ENCODE measurements at places on chromosomes 5 and 9.

GRCh38 chr5:133744960-133745308 lies 132.6 kb upstream of the FSTL4 start:
- no peak for DNase-seq

DNA sequence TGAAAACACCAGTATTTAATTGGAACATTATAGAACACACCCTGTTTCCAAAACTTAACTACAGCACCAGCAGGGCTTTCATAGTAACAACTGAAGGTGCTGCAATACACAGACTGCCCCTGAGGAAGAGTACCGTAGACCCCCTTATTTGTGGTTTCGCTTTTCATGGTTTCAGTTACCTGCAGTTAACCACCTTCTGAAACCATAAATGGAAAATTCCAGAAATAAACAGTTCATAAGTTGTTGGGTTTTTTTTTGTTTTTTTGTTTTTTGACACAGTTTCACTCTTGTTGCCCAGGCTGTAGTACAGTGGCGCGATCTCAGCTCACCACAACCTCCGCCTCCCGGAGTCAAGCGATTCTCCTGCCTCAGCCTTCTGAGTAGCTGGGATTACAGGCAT lies 9.5 kb upstream of the GLDC start:
- no peak for DNase-seq

- no peak for DNase-seq
Measured at GRCh38 chr9:125679597-125680189, 27.3 kb downstream of the MAPKAP1 start.

DNA sequence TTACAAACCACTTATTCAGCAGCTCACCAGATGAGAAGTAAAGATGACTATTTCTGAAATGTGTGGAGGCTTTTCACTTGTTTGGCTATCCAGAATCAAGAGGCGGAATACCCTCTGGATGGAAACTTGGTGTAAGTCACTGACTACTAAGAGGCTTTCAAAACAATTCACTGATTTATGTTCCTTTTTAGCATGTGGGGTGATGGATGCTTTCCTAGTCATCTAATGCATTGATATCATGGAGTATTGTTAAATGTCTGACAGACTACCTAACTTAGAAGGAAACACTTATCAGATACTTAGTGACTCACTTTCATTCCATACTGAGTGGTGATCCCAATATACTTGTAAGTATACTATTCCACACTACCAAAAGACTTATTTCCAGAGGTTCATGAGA lies 141.4 kb downstream of the PLK2 start:
- no peak for DNase-seq

All from stimulated activated CD8-positive, alpha-beta memory T cell treated with anti-CD3 and anti-CD28 coated beads, Interleukin-7, amount 100 ng/mL, for 1 hour (primary cell).